ENCODE measurements at places on chromosomes 4 and X.
A peak's percentile ranks its signal among the peaks of the same experiment; 100 is the strongest.

DNA sequence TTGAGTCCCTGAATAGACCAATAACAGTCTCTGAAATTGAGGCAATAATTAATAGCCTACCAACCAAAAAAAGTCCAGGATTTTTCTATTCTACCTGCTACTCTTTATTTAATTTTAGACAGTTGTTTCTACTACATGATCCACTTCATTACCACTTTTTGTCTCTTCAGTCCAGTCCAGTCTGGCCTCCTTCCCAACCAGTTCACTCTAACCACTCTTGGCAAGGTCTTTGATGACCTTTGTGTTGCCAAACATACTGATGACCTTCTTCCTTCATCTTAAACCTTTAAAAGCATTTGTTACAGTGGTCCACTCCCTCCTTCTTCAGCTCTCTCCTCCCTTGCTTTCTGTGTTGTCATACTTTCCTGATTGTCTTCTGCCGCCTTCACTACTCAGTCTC is 12.8 kb upstream of the UBQLN2 start:
- DNase-seq, result no peak

- no peak for DNase-seq
These were observed 363.4 kb downstream of the TMA16 start for GRCh38 chr4:163857903-163858302.

- no peak for DNase-seq
These were observed 711.4 kb upstream of the GALNTL6 start for GRCh38 chr4:171101845-171102244.

GRCh38 chr4:8241895-8242696 is 27.5 kb upstream of the HTRA3 start:
- DNase-seq, result peak; percentile 58

DNA sequence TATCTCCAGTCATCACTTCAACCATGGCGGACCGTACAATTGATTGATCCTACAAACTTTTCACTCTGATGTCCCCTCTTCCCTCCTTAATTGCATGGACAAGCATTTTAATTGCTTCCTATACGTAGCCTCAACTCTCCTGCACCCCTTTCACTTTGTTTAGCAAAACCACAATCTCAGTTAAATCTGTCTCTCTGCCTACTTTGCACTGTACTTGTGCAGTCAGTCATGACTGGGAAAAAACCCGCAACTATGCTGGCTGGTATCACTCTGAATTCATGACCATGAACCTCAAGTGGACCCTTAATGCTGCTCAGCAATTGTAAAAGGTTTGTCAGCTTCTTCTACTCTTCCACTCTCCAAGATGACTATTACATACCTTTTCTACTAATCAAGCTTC is 51.7 kb upstream of the AFF2 start:
- no peak for DNase-seq

- peak; percentile 76 for DNase-seq
These were observed 2.2 kb downstream of the PPA2 start for GRCh38 chr4:105471566-105472176.

DNA sequence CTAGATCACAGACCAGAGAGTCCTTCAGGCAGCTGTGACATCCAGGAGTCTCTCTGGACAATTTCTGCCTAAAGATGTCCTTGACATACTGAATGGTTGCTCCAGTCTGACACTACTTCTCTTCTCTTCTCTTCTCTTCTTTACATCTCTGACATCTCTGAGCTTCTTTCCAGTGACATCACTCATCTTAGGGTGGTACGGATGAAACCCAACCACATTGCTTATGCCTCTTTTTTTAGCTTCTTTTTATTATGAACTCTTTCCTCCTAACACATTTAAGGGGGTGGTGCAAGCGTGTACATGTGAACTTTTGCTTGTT is 39.4 kb upstream of the IRF2 start:
- DNase-seq, result no peak

GRCh38 chrX:130443875-130444274 is 42.1 kb downstream of the RBMX2 start:
- no peak for DNase-seq

- no peak for DNase-seq
These were observed 211.8 kb downstream of the PPP4R3C start for GRCh38 chrX:27251369-27251768.

- no peak for DNase-seq
These were observed 94.3 kb upstream of the AFAP1 start for GRCh38 chr4:8033829-8034528.

GRCh38 chrX:19555236-19555635 is 39.9 kb upstream of the MAP3K15 start:
- DNase-seq, result no peak

DNA sequence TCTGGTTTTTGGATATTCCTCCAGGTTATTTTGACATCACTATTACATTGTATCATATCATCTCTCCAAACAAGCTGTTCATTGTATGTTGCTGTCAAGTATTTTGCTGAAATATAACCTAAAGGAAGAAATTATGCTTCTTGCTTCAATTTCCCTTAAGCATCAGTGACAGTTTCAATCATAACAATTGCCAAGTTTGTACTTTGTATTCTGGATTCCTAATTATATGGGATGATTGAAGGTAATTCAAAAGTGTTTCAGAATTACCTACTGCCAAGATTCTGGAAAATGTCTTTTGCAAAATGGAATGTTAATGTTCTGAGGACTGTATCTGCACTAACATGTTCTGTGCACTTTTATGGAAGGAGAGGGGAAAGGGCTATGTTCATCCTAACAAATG is 228.7 kb downstream of the PRDM5 start:
- DNase-seq, result no peak

Measured in RKO (cell line).